ENCODE measurements at places on chromosomes 2 and 18.

- DNase-seq = no peak
Observed at GRCh38 chr18:36518839-36519238, 221.3 kb downstream of the FHOD3 start.

DNA sequence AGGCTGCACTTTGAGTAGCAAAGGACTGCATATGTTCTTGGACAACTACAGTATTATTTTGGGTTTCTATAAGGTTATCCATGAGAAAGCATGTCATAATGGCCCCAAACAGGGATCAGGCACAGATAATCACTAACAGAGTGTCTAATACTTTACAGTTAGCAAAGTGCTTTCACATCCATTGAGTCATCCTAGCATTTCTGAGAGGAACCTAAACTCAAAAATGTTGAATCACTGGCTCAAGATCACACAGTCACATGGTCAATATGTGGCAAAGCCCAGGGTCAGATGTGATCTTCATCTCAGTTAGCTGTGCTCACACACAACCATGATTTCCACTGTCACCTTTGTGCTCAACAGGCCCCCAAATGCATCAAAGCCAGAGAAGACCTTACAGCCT, 156.1 kb upstream of the VRK2 start:
- no peak for DNase-seq

DNA sequence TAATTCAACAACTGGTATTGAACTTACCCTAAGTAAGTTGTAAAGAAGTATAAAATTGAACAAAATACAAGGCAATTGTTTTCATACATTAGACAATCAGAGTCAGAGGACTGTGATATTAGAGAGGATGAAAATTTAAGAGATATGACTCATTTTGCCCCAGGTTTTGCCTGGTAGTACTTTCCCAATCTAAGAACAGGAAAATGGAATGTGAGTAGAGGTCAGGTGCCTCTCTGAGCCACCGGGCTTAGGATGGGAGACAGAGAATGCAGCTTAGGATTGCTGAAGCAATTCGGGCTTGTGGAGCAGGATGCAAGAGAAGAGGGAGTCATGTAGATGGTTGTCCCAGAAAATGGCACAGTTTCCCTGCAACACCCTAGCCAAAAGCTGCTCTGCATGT, 219.7 kb upstream of the CHST9 start:
- DNase-seq = no peak

DNA sequence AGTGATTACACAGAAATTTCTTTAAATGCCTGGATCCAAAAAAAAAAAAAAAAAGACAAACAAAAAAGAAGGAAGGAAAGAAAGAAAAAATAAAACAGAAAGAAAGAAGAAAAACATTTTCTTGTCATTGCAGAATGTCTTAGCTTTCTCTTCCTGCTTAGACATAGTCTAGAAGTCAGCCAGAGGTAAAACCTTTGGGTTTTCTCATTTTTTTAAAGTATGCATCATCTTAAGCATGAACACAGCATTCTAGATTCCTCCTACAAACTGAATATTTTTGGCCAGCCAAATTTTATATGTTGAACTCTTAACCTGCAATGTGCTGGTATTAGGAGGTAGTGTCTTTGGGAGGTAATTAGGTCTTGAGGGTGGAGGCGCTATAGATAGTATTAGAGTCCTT, 243.9 kb downstream of the TRIB2 start:
- no peak for DNase-seq

- DNase-seq = no peak
Observed at GRCh38 chr2:75736276-75736675, 25.6 kb upstream of the GCFC2 start.

GRCh38 chr2:3745920-3746319, 42.5 kb downstream of the DCDC2C start:
- no peak for DNase-seq

- no peak for DNase-seq
Observed at GRCh38 chr2:157056200-157056676, 201.3 kb upstream of the GALNT5 start.

- no peak for DNase-seq
Observed at GRCh38 chr2:200619279-200619678, 33.5 kb downstream of the AOX1 start.

DNA sequence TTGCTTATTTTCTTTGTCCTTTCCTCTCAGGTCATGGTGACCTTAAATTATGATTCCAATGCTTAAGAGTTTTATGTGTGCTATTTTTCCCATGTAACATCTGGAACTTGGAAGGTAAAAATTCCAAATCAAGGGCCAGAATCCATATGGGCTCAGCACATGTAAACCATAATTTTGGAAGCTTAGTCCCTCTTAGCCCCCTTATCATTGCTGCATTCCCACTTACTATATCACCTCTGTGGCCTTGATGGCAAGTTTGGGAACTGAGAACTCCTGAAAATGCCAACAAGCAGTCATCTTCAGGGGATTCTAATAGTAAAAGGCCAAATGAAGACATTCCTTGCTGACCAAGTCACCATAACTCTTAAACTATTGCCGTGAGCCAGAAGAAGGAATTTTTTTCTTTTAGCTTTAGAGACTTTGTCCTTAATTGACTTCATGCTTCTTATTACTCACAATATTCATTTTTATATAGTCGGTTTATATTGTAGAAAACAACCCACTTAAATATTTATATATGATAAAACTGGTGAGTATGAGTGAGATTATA, 251.4 kb downstream of the SLC8A1 start:
- no peak for DNase-seq

DNA sequence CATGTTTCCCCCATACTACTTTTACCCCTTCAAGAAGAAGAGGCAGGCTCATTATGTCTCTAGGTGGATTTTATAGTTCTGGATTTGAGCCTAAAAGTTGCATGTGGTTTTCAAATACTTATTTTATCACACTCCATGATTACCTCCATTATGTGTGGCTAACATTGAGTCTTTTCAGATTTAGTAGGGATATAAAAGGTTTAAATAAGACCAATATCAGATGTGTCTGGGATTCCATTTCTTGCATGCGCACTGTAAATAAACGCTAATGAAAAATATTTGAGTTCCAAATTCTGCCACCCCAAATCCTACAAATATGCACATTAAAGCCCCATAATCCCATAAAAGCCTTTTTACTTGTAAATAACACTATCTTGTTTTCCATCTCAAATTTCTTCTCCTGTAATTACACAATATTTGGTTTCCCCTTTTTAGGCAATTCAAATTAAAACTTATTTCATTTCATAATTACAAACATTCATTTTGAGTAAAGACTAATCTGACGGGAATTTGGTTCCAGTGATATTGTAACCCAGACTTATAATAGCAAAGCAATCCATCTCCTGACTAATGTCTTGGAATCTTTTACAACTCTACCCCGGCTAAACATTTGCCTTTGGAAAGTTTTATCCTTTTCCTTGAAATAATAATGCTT, 600.0 kb downstream of the SLC4A3 start:
- no peak for DNase-seq

DNA sequence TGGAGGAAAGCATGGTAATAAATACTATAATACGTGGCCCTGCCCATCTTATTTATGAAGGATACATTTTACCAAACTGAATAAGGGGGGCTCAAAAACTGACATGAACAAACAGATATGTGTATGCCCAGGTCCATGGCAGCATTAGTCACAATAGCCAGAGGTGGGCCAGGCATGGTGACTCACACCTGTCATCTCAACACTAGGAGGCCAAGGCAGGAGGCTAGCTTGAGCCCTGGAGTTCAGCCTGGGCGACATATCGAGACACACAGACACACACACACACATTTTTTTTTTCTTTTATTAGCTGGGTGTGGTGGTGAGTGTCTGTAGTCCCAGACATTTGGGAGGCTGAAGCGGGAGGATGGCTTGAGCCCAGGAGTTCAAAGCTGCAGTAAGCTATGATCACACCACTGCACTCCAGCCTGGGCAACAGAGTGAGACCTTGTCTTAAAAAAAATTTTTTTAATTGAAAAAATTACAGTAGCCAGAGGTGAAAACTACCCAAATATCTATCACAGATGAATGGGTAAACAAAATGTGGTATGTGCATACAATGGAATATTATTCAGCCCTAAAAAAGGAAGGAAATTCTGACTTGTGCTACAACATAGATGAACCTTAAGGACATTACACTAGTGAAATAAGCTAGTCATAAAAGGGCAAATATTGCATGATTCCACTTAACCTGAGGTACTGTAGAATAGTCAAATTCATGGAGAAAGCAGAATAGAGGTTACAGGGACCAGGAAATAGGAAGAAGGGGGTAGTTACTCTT, 8.0 kb downstream of the ATP8B1 start:
- DNase-seq = no peak

- no peak for DNase-seq
Observed at GRCh38 chr2:78061301-78061700, 539.1 kb upstream of the LRRTM4 start.
